ENCODE measurements at places on chromosomes 3 and 15.

DNA sequence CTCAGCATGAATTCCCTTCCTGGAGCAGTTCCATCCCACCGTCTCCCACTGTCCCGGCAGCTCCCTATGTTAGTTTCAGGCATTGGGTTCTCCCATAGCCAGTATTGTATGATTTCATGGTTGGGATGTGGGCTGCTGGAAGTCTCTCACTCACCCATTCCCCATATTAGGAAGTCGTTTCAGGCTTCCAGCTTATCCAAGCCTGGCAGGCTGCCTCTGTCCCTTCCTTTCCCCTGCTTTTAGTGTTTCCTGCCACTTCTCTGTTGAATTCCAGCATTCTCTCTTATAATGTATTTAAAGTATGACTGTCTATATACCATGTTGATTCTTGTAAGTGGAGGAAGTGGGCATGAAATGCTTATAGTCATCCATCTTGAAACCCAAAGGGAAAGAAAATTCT is 309.7 kb upstream of the RBMS3 start:
- DNase-seq, result no peak

- no peak for DNase-seq
These were observed 322.4 kb upstream of the CBLB start for GRCh38 chr3:106191211-106191610.

- peak; percentile 42 for DNase-seq
These were observed 36.0 kb downstream of the TM2D3 start for GRCh38 chr15:101615986-101616848.

DNA sequence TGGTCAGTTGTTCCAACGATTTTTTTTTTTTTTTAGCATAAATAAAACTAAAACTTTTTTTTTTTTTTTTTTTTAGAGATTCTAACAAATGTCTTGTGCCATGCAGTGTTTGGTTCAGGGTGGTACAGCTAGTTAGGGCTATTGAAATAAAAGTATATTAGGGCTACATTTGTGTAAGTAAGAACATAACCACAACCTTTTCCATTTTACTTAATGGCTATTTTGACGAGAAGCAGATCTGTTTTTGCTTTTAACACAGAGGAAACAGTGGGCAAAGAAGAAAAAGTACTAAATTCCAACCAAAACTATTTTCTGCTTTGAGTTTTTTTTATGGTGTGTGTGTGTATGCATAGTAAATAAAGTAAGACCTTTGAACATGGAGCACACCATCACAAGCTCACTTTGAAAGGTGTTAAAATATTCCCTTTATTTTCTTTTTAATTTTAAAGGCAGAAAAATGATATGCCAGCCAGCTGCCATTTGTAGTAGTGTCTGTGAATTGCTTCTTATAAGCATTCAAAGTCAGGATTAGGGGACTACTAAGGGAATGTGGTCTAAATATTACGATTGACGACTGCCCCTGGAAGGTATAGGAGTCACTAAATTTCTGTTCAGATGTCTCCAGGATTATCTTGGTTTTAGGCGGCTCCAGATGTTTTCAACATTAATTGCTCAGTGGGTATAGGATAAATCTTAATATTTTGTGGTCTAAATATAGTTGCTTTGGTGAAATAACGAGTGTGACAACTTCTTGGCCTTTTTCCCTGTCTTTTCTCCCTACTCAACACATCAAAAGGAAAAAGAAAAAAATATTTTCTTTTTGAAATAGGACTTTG is 3.1 kb downstream of the RARB start:
- no peak for DNase-seq

DNA sequence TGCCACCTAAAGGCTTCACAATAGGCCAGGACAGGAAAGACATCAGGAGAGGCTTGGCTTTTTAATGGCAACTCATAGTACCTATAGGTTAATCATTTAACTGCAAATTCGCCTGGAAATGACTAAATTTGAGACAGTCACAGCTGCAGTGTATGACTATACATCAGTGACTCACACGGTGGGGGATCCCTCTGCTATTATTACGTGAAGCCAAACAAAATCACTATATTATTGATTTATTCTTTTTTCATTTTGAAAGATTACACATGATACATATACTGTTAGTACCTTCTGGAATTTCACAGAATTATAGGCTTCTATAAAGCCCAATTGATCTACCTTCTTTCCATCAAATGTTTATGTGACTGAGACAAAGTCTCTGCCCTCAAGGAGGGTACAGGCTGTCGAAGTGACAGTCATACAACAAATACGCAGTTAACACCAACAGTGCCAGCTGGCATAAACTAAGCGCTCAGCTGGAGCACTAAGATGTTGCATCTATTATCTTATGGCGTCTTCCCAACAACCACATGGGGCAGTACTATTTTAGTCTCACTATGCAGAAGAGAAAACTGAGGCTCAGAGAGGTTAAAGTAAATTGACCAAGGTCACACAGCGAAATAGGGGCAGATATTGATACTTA is 82.0 kb upstream of the LMOD3 start:
- DNase-seq, result no peak

DNA sequence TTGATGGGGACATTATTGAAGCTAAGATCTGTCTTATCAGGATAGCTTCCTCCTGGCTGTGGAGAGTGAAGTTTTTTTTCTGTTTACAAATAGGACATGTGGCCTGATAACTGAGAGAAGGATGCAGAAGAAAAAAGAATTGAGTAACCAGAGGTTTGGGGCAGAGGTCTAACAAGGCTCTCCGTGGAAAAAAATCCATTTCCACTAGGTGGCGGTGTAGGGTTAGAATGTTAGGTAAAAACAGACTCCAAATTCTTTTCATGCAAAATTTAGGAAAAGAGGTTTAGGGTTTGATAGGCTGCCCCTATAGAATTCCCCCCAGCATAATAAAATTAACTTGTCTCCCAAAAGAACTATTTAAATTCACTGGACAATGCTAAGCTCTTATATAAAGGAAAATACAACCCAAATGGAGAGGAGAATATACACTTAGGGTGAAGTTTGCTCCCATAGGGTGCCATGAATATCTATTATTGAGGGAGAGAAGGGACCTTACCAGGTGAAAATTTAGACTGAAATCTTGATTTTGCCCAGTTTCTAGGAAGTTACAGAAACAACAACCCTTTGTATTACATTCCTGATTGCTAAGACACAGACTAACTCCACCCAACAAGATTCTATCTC is 1560.4 kb downstream of the OTOL1 start:
- DNase-seq, result no peak

- no peak for DNase-seq
These were observed 293.1 kb downstream of the SUCLG2 start for GRCh38 chr3:67361323-67361722.

DNA sequence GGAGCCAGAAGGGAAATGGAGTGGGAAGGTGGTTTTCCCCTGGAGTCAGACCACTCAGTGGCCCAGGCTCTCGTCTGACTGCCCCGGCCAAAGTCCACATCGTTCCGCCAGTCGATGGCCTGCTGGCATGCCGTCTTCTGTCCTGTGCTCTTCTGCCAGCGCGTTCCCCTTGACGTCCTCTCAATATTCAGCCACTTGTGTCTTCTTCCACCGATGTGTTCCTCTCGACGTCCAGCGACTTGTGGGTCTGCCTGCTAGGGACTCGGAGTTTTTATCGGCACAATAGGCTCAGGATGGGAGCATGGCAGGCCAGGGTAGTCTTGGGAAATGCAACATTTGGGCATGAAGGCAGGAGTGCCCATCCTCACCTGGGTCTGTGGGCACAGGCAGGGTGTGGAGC is 542.5 kb upstream of the LMCD1 start:
- DNase-seq, result no peak

DNA sequence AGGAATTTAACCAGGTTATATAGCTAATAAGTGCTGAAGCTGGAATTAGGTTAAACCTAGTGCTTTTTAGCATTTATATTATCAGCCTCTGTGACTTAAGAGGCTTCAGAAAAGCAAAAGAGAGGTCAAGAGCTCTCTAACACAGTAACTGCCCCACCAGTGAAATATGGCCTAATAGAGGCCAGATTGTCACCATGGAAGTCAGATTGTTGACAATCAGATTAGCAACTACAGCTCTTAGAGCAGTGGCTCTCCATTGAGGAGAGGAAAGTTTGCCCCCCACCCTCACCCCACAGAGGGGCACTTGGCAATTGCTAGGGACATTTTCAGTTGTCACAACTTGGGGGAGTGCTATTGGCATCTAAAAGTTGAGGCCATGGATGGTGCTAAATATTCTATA is 23.3 kb upstream of the LMOD3 start:
- no peak for DNase-seq

GRCh38 chr15:67158367-67158766 is 93.0 kb downstream of the SMAD3 start:
- DNase-seq, result no peak

DNA sequence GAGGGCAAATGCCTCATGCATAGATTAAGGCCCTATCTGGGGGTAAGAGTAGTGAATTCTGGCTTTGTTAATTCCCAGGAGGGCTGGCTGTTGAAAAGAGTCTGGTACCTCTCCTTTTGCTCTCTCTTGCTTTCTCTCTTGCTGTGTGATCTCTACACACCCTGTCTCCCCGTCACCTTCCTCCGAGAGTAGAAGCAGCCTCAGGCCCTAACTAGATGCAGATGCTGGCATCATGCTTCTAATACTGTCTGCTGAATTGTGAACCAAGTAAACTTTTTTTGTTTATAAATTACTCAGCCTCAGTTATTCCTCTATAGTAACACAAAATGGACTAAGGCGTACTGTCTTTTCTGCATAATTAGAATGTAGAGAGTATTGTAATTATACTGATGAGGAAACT is 908.1 kb downstream of the DIPK2A start:
- DNase-seq, result no peak

DNA sequence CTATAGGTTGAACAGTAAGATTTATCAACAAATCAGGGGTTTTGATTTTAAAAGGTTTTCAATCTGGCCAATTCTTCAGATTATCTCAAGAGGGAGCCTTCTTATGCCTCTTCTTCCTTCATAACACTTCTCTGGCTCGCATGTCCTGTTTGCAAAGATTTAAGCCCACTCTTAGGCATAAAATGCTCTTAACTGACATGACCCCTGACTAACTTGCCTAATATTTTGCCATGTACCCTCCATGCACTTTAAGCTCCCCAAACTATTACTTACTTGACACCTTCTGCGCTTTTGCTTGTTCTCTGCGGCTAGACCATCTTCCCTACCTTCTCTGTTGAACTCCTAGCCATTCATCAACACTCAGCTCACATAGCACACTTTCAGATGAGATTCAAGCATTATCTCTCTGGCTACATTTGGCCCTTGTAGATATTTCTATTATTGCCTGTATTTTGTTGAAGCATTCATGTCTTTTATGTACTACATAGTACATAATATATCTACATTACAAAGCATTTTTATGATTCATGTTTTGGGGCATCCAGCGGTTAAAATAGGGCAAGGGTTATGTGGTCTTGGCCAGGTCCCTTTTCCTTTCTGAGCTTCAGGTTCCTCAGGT is 1.0 kb upstream of the ARIH1 start:
- no peak for DNase-seq

DNA sequence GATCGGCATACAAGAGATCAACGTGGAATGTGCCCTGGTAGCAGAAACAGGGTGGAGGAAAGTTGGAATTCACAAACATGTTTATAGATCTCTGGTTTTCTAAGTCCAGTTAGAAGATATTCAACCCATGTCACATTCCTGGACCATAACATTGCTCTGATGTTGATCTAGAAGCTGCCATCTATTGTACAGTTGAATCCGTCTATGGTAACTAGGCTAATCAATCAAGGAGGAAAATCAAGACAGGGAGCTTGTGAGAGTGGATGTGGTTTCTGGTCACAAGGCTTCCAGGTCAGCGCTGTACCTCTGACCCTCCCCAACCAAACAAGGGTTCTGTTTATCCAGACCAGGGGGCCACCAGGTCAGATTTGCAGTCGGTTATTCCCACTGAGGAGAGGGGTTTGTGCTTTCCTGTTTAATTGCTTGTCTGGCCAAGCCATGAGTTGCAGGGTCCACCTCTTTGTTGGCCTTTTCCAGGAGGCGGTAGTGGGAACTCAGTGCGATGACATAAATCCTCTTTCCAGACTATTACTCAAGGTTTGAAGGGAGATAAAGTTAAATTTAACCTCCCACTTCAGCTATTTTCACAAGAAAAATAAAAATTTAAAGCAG is 130.3 kb downstream of the SLCO3A1 start:
- no peak for DNase-seq

GRCh38 chr3:54222316-54222715 is 100.0 kb downstream of the CACNA2D3 start:
- no peak for DNase-seq

DNA sequence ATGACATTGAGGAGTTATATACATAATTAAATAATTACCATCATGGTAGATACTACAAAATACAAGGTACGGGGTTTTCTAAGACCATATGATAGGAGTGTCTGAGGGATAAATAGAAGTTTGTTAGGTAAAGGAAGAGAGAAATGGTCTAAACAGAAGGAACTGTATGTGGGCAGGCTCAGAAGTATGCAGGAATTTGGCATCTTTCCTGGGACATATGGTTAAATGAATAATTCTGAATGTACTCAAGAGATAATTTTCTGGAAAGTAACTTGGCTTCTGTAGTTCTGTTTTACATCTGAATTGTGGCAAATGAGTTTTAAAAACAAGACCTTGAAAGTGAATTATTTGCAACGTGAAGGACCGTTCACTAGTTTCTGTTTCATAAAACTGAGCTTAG is 17.5 kb downstream of the LMCD1 start:
- DNase-seq, result no peak

GRCh38 chr15:90360746-90361145 is 8.7 kb downstream of the ZNF774 start:
- DNase-seq, result no peak

- no peak for DNase-seq
These were observed 25.4 kb downstream of the COMMD2 start for GRCh38 chr3:149726716-149727407.
